ENCODE measurements at places on chromosomes 7 and 10.

DNA sequence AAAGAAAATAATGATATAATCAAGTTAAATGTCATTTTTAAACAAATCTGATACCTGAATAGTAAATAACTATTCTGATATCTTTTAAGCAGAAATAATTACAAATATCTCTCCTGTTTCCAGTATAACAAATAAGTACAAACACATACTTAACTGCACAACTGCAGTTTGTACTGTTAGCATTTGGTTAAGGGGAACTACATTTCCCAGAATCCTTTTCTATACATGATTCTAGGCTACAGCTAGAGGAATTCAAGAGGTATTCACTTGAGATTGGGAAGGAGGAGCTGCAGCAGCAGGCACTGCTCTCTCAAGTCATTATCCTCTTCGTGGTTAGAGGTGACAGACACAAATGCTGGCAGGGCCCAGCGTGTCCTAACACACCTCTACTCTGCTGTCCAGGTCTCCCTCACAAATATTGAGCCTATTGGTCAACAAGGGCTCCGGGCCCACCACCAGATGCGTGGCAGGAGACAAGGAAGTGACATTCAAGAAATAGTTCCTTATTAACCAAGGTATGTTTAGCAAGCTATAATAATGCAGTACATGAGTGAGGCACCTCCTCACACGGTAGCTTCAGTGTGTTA is 255.1 kb upstream of the MKLN1 start:
- no peak for DNase-seq

DNA sequence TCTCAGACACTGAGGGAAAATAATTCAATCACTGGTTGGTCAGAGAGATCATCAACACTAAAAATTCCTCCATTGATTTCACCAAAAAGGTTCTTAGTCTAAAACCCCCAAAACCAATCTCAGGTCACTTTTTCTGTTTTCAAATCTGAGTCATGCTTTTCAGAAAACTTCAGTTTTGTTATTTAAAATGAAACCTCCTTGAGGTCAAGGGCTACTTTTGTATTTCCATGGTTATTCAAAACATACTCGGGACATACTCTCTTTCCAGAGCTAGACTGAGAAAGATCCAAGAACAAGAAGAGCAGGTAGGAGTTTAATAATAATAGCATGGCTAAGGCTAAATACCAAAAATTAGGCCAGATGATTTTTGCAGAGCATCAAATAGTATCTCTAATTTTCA is 152.8 kb downstream of the SDHAF3 start:
- no peak for DNase-seq

DNA sequence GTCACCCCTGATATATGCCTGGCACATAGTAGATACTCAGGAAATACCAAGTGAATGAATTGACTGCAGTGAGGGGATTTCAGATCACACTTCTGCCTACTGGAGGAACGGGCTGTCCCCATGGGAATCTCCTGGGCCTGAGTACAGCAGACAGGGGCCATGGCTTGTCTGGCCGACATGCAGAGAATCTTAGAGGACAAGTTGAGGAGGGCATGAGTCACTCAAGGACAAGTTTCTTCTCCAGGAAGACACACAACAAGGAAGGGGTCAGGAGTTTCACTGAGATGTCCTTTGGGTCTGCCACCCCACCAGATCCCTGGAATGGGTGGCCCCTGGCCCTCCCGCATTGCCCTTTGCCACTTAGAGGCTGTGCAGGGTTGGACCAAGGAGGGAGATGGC is 20.7 kb downstream of the PLPP4 start:
- DNase-seq = no peak

DNA sequence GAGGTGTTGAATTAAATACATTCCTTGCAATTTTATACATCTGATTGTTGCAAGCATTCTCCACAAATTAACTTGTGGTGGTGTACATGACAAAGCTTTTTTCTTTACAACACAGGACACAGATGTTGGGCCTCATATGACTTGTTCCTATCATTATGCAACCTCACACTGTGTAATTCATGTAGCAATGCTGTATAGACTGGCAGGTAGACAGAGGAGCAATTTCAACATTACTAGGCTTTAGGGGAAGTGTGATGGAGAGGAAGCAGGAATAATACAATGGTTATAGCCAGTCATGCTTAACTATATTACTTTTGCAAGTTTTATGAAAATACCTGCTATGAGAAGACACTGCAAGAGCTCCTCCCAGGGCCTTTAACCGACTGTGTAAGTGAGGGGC is 832.1 kb downstream of the CNTNAP2 start:
- DNase-seq = no peak

DNA sequence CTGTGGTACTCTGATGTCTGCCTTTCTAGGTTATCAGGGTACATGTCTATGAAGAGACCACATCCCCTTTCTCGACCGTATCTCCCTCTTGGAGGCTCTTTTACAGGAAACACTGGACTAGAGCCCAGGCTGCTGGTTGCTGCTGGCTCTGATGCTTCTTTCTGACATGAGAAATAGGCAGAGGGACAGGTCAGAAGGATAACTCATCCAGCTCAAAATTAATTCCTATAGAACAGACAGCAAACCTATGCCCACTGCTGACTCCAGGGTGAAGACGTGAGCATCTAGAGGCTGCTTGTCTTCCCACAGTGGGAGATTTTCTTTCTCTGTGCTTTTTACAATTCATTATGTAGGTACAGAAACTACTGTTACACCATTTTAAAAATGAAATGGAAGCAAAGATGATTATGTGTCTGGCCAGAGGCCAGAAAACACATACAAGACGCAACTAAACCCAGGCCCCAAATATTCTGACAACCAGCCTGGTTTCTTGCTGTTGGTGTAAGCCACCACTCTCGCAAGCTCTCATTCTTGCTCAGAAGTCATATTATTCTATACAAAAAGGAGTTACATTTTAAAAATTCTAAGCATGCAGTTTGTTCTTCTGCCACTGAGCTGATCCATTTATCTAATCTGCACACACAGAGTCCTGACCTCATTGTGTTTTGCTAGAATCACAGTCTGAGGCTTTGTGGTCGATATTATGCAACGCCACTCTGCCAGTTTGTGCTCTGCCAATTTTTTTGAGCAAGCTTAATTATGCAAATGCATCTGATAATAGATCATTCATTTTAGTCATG is 424.3 kb downstream of the KIF20B start:
- DNase-seq = no peak

GRCh38 chr7:78636727-78637126 is 816.7 kb downstream of the MAGI2 start:
- no peak for DNase-seq

- no peak for DNase-seq
Measured at GRCh38 chr7:22859641-22860290, 37.1 kb upstream of the TOMM7 start.

DNA sequence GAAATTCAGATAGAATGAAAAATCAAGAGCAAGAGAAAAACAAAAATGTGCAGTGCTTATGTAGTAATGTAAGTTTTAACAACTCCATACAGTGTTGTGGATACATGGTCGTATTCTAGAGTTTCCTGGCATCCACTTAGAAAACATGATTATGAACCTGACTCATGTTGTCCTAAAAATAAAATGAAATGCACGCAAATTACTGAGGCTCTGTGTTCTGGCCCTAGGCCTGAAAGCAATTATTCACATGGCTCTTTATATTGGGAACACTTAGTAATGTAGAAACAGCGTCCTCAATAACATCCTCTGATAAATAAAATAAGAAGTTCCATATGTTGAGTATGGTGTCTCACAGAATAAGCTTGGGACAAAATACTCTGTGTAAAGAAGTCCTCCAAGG is 200.2 kb upstream of the SEMA3E start:
- no peak for DNase-seq

DNA sequence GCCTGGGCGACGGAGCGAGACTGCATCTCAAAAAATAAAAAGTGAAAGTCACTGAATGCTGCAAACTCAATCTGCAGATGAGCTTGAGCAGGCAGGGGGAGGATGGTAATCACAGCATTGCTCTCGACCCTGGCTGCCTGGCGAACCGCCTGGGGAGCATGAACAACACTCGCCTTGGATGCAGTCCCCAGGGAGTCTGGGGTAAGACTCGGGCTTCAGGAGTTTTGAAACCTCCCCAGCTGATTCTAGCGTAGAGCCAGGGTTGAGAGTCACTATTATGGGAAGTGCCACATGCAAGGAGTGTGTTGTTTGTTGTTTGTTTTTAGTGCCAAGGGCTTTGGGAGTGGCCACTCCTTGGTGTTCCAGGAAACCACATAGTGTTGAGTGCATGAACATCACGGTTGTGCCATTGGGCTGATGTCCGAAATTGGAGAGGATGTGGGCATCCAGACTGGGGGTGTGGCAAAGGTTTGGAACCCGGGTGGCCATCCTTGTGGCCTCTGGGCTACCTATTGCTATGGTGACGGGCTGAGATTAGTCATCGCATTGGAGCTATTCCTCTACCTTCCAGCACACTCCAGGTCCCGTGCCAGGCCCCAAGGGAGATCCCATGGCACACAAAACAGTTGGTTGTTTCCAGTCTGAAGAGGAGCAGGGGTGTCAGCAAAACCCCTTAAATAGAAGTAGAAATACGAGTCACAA is 92.6 kb downstream of the RGS10 start:
- no peak for DNase-seq

GRCh38 chr7:25852211-25852938 is 299.6 kb upstream of the NFE2L3 start:
- DNase-seq = no peak

DNA sequence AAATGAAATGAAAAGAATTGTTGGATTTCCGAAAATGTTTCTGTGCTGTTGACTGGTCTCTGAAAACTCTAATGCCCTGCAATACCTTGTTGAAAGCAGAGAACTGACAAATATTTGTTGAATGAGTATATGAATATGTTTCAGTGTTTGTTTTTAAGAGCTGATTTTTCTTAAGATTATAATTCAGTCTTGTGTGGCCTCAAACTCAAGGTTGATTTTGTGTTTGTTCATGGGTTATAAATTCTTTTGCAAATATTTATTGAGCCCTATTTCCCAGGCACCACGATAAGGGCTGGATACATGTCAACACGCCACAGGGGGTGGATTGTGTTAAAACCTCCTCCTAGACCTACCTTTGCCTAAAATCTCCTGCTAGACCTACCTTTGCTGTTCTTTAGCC is 203.9 kb upstream of the PLPP4 start:
- no peak for DNase-seq

DNA sequence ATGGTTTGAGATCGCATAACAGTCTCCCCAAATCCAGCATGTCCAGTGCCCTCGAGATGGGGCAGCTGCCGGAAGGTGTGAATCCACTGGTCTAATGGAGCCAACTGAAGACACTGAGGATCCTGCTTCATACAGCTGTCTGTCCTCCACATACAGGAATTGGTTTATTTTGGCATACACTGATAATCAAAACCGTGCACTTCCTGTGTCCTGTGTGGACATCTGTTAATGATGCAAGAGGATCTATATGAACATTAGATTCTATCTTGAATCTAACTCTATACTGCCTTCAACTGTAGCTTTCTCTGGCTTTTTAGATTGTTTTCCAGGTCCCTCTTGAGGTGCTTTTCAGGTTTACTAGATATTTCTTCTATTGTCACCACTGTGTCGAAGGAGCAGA is 3.0 kb upstream of the JAZF1 start:
- DNase-seq = no peak

GRCh38 chr7:84412161-84412969 is 217.8 kb upstream of the SEMA3A start:
- DNase-seq = no peak

- no peak for DNase-seq
Measured at GRCh38 chr10:120017733-120018417, 125.3 kb downstream of the SEC23IP start.

DNA sequence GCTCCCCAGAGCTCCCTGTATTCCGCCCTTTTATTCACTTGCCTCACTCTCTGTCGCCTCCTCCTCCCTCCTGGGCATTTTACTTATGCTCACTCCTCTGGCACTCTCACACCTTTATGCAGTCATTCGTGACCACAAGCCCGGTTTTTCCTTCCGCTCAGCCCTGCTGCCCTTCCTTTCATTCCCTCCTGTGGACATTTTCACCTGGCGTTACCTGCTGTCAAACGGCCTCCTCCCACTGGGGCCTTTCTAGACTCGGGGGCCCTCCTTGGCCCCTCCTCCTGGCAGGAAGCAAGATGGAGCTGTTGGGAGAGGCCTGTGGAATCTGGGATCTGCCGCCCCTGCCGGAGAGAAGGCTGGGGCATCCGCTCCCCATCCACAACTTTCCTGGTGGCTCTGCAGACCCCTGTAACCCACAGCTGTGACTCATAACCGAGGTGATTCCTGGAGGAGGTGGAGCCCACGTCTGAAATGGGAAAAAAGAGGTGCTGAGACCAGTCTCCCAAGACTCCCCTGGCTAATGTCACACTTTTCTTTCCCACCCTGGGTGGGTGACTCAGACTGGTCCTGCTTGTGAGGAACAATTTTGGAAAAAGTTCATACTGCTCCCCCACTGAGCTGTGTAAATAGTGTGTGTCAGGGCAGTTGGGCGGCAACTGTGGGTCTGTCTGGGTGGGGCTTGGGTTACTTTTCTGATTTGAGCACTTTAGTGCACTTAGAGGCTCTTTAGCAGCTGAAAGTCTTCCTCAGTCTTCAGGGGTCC is 1.2 kb downstream of the VCL start:
- no peak for DNase-seq

DNA sequence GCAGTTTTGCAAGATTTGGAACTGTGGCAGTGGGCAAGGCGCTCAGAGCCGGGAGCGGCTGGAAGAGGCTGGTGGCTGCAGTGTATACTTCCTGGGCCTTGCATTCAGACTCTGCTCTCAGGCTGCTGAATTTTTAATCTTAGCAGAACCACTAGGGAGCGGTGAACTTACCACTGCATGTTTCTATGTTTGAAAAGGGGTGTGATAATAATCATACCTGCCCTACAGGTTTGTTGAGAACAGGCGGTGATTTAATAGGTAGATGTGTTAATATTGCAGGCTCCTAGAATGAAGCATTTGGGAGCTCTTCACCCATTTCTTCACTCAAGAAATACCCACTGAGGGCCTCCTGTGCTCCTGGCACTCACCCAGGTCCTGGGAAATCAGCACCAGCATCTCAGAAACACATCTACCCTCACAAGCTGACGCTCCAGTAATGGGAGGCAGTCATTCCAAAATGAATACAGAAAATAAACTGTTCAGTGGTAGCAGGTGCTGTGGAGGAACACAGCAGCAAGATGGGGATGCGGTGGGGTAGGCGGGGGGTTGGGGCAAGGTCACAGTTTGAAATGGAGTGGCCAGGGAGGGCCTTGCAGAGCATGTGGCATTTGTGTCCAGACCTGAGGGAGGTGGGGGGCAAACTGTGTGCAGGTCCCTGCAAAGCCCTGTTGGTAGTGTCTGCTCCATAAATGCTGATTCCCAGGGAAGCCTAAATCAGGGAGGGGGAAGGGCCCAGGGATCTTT is 41.0 kb downstream of the VWA2 start:
- no peak for DNase-seq

DNA sequence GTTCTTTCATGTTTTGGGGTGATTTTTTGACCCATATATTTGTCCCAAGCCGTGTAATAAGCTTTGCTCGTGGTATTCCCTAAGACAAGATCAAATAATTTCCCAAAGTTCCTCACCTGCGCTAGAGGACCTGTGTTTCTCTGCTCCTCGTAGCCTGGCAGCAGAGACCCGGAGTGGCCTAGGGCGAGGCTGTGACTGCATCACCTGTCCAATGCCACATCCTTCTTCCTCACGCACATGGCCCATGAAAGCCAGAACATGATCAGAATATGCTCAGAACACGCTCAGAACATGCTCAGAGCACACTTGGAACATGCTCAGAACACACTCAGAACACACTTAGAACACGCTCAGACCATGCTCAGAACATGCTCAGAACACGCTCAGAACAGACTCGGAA is 23.8 kb downstream of the EN2 start:
- DNase-seq = no peak
